ENCODE measurements at places on chromosomes 4 and X. TPM values are rescaled to one million over a fixed set of nuclear protein-coding genes. Genes with fewer than 3 reads are reported as not detected.
A peak's percentile ranks its signal among the peaks of the same experiment; 100 is the strongest.

DNA sequence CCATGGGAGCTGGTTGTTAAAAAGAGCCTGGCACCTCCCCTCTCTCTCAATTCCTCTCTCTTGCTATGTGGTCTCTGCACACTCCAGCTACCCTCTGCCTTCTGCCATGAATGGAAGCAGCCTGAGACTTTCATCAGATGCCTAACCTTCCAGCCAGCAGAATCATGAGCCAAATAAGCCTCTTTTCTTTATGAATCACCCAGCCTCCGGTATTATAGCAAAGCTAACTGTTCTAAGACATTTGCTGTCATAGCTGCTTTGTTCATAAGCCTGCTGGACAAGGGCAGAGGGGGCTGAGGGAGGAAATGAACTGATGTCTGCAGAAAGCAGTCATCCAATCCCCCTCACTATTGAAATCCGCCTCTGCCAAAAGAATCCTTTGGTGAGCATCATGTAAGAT lies 196.7 kb downstream of the ZNF330 start:
- no peaks in the 10 kb centered on the region for H3K36me3 ChIP-seq
- no peak overlapping the region for H3K4me3 ChIP-seq
- no peaks in the 10 kb centered on the region for H3K27me3 ChIP-seq
- no peaks in the 10 kb centered on the region for H3K4me1 ChIP-seq
- no peak overlapping the region for H3K27ac ChIP-seq

- H3K36me3 ChIP-seq = no peaks in the 10 kb centered on the region
- H3K4me1 ChIP-seq = no peaks in the 10 kb centered on the region
- no peak overlapping the region for H3K4me3 ChIP-seq
- H3K27me3 ChIP-seq = no peaks in the 10 kb centered on the region
- no peak overlapping the region for H3K27ac ChIP-seq
Measured at GRCh38 chr4:10821826-10822225, 137.3 kb upstream of the CLNK start.

GRCh38 chrX:11117745-11118144 lies 6.6 kb downstream of the HCCS start:
- DNase-seq = no peak
- H3K4me1 ChIP-seq = peaks cover 12% of the 10 kb centered on the region
- no peaks in the 10 kb centered on the region for H3K27me3 ChIP-seq
- H3K4me3 ChIP-seq = no peak overlapping the region

The CXorf38 gene
- total RNA-seq = 5.4 TPM

GRCh38 chrX:132740316-132741123 lies 217.9 kb downstream of the HS6ST2 start:
- H3K27me3 ChIP-seq = no peaks in the 10 kb centered on the region
- H3K27ac ChIP-seq = no peak overlapping the region
- no peaks in the 10 kb centered on the region for H3K4me1 ChIP-seq

DNA sequence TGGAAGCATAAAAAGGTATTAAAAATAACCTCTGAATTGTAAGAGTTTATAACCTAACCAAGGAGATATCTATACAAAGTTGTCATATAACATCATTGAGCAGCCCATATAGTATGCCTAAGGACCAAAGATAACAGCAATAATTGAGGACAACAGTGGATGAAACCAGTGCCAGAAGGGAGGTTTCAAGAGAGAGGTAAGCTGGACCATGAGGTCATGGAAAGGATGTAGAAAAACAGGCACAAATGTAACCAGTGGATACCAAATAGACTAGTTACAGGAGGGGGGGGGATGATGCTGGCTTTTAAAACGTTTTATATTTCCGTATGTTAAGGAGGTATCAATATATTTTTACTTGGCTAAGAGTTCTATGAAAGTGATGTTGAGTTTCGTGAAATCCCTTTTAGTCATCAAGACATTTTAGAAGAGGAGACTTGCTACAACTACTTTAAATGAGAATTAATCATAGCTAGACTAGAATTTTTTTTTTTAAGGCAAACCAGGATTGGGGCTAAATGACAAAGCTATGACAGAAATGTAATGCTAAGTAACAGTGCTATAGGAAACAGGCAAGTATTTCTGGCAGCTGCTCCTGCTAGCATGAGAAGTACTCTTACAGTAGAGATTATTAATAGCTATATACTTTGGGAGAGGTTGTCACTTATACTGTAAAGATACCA lies 161.1 kb downstream of the FBXW7 start:
- no peaks in the 10 kb centered on the region for H3K27me3 ChIP-seq
- no peak overlapping the region for H3K4me3 ChIP-seq
- DNase-seq = no peak

The RGN gene
- 0.96 TPM for total RNA-seq

The F9 gene
- not detected for total RNA-seq

- DNase-seq = no peak
- H3K27ac ChIP-seq = peak overlapping the region; percentile 13
- H3K4me3 ChIP-seq = no peak overlapping the region
- no peaks in the 10 kb centered on the region for H3K4me1 ChIP-seq
- H3K27me3 ChIP-seq = no peaks in the 10 kb centered on the region
Measured at GRCh38 chr4:41572516-41572915, 34.6 kb downstream of the LIMCH1 start.

- H3K27ac ChIP-seq = no peak overlapping the region
- peaks cover 19% of the 10 kb centered on the region for H3K4me1 ChIP-seq
- no peak for DNase-seq
- no peaks in the 10 kb centered on the region for H3K36me3 ChIP-seq
- no peaks in the 10 kb centered on the region for H3K27me3 ChIP-seq
- no peak overlapping the region for H3K4me3 ChIP-seq
Measured at GRCh38 chr4:53116954-53117353, 248.9 kb downstream of the SCFD2 start.

GRCh38 chrX:102714994-102715393 lies 2.7 kb downstream of the GPRASP2 start:
- H3K4me1 ChIP-seq = no peaks in the 10 kb centered on the region
- H3K27ac ChIP-seq = no peak overlapping the region
- no peak for DNase-seq
- H3K27me3 ChIP-seq = no peaks in the 10 kb centered on the region

- no peak for DNase-seq
- H3K27me3 ChIP-seq = no peaks in the 10 kb centered on the region
- no peaks in the 10 kb centered on the region for H3K4me1 ChIP-seq
Measured at GRCh38 chrX:10007621-10008020, 40.5 kb downstream of the CLDN34 start.

- H3K4me3 ChIP-seq = no peak overlapping the region
- DNase-seq = no peak
Measured at GRCh38 chr4:107834241-107834794, 9.6 kb downstream of the SGMS2 start.

The AFM gene
- not detected for total RNA-seq

DNA sequence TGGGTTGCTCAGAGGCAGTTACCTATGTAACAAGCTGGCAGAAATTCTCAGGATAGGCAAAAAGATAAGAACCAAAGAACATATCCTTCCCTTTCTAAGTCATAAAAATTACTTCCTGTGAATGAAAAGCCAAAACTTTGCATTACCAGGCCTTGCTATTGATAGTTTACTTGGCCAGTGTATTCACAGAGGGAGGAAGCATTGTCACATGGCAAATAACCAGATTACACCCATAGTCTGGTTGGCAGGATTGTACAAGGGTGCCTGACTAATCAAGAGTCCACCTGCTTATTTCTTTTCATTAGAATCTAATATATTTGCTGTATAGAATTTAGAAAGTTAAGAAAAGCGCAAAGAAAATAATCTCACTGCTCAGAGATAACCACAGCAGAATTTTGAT lies 14.1 kb downstream of the XIAP start:
- H3K4me3 ChIP-seq = no peak overlapping the region
- H3K4me1 ChIP-seq = no peaks in the 10 kb centered on the region
- H3K36me3 ChIP-seq = no peaks in the 10 kb centered on the region

GRCh38 chr4:158496030-158496741 lies 25.5 kb upstream of the RXFP1 start:
- H3K27me3 ChIP-seq = no peaks in the 10 kb centered on the region
- no peak overlapping the region for H3K27ac ChIP-seq
- H3K4me1 ChIP-seq = no peaks in the 10 kb centered on the region
- no peaks in the 10 kb centered on the region for H3K36me3 ChIP-seq

DNA sequence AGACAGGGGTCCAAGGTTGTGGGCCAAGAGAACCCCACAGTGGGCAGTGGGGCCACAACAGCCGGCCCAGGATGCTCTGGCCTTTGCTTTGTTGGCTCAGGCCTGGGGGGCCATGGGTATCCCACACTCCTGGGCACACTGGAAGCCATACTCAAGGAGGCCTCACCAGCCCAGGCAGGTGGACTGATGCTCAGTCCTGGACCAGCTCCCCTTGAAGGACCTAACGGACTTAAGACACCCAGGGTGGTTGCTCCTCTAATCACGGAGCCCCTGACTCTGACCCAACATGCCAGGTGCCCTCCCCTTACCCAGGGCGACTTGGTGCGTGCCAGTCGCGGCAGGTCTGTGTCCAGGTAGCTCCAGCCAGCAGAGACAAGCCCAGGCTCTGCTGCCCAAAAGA lies 50.8 kb downstream of the ZFYVE28 start:
- no peaks in the 10 kb centered on the region for H3K27me3 ChIP-seq
- no peaks in the 10 kb centered on the region for H3K36me3 ChIP-seq
- DNase-seq = no peak
- H3K4me1 ChIP-seq = peaks cover 6% of the 10 kb centered on the region
- H3K27ac ChIP-seq = no peak overlapping the region

- no peaks in the 10 kb centered on the region for H3K4me1 ChIP-seq
- DNase-seq = no peak
- no peaks in the 10 kb centered on the region for H3K36me3 ChIP-seq
Measured at GRCh38 chrX:28920153-28920943, 333.1 kb downstream of the IL1RAPL1 start.

DNA sequence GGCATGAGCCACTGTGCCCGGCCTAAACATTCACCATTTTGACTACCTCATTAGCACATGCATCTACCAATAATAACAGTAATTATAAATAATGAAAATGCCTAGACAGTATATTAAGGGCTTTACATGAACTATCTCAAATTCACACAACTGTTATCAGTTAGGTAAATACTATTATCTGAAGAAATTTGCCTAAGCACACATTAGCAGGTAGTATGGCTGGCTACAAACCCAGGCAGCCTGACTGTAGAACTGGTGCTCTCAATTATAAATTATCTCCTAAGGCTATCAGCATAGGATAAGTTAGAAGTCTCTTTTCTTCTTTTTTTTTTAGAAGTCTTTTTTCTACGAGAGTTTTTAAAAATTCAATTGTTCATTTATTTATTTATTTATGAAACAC lies 14.1 kb upstream of the CXorf38 start:
- H3K27ac ChIP-seq = no peak overlapping the region
- H3K36me3 ChIP-seq = no peaks in the 10 kb centered on the region
- H3K4me1 ChIP-seq = no peaks in the 10 kb centered on the region
- no peak overlapping the region for H3K4me3 ChIP-seq
- H3K27me3 ChIP-seq = no peaks in the 10 kb centered on the region
- DNase-seq = no peak
